Hematopoietic multipotent progenitor cell (in vitro differentiated cells): ENCODE measurements at places on chromosomes 6 and 20.
A peak's percentile ranks its signal among the peaks of the same experiment; 100 is the strongest.

DNA sequence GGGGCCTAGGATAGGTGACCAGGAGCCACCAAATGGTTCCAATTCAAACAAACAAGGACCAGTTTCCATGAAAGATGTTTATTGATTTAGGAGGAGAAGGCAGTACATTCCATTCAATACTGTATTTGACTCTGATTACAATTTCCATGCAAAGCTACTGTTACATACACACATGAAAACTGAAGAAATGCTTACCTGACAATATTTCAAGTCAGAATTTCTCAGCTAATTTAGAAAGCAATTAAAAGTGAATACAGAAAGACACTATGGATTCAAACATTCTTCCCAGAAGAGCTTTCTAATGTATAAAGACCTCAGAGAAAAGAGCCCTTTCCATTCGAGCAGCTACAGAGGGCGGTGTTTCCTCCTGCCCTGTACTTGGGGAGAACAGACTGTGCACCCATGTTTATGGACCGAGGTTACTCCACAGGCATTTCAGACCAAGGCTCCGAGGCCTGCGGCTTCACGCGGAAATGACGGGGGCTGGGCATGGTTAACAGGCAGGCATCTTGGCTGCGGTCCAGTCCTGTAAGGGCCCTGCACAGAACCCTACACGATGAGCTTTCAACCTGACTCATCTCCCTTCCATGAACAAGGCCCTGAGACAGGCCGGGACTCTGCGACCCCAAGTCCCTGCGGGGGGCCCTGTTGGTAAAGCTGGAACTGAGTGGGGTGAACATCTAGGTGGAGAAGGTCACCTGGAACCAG is 25.7 kb upstream of the TCFL5 start:
- peak; percentile 80 for DNase-seq

GRCh38 chr20:16671753-16672152 is 58.1 kb upstream of the SNRPB2 start:
- DNase-seq: no peak

DNA sequence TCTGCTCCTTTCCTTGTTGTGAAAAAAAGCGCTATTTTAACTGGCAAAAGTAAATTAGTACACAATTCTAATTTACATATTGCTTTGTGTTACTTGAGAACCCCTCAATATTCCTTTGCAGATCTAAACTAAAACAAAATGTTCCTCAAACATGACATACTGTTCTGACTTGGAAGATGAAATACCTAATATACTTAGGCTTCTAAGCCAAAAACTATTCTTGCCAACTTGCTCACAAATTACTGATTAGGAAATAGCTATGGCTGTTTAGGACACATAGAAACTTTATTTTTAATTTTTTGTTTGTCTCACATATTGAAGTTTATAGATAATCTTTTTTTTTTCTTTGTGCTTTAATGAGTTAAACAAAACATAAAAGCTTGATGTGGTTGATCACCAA is 542.2 kb downstream of the GRIK2 start:
- DNase-seq: no peak

DNA sequence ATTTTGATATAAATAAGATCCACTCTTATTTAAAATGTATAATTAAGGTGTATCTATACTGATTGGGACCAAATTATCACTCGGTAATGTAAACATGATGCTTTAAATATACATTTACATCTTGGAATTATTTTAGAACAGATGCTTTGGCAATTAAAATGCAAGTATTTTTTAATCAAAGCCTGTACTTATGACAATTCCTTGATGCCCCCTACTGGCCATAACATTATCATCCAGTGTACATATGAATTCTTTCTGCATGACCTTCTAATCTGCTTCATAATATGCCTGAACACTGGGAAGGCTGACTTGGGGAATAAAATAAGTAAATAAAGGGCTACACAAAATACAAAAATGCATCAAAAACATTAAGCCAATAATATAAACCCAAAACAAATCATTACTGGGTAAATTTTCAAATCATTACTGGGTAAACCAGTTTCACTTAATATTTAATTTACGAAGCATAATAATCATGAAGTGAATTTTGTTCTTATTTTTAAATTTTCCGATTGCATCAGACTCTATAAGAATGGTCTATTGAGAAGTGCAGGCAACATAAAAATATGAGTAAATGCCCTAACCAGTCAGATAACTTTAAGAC is 65.1 kb downstream of the CGA start:
- peak; percentile 1 for DNase-seq

DNA sequence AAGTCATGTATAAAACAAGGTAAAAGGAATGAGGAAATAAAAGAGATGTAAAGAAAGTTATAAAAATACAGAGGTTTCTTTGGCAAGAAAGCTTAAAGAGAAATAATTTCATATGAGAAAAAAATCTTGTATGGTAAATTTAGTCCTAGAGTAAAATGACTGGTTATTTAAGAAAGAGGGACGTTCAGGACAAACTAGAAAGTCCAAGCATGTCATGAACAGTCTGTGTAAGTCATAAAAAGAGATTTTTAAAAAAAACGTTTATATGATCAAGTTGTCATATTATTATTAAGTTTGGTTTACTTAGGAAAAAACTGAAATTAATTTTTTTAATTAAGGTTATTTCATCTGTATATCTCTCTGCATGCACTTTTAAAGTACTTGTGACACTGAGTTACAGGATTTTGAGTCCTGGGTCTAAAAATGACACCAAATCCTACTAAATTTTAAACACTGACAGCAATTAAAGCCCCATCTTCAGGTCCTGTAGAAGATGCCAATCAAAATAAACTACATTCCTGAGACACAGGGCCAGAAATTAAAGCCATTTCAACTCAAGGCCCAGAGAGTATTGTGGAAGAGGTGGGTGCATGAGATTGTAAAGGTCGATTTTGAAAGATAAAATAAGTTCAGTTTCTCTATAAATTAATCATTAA is 62.4 kb downstream of the AGPAT4 start:
- no peak for DNase-seq

- no peak for DNase-seq
Measured at GRCh38 chr20:17693444-17694001, 6.2 kb upstream of the BANF2 start.

- no peak for DNase-seq
Measured at GRCh38 chr6:154440022-154440421, 70.5 kb downstream of the CNKSR3 start.

DNA sequence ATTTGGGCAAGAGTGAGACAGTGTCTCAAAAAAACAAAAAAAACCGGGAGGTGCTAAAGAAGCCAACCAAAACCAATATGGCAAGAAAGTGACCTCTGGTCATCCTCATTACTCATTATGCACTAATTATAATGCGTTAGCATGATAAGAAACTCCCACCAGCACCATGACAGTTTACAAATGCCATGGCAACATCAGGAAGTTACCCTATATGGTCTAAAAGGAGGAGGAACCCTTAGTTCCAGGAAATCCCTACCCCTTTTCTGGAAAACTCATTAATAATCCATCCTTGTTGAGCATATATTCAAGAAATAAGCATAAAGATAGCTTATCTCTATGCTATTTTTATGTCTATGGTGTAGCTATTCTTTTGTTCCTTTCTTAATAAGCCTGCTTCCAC is 31.7 kb downstream of the C6orf52 start:
- DNase-seq: no peak

DNA sequence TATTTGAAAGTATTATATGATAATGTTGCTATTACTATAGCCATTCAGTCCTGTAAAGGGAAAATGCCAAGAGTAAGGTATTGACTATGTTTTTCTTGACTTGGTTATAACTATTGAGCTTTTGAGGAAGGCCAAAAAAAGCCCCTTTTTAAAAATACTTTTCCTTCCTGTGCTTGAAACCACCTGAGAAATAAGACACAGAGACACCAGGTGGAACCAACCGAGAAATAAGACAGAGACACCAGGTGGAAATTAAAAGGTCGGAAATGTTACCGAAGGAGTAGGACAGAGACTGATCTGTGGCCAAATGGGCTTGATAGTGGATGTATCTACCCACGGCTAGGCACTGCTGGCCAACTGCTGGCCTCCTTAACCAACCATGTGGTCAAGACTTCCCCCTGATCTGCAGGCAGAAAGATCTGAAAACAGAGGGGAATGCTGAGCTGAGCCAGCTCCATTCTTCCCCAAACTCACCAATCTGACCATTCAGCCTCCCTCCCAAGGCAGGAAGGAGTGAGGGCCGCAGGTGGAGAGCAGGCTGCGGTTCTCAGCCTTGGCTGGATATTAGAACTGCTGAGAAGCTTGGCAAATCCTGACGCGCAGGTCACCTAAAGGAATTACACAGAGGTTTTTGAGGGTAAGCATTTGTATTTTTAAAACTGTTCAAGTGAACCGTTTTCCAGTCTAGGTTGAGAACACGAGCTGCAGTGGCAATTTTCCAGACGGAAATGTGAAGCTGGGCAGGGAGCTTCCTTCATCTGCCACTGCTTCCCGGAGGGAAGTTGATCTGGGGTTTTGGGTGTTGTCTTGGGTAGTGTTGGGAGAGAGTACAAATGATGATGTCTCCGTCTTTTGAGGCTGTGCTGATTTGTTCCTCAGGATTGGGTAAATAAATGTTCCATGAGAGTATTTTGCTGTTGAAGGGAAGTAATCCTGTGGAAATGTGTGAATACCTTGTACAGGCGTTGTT is 121.7 kb upstream of the EXOC2 start:
- no peak for DNase-seq
